ENCODE measurements at places on chromosomes 12 and 14. TPM values are rescaled to one million over a fixed set of nuclear protein-coding genes. Genes with fewer than 3 reads are reported as not detected.

The ETFBKMT gene
- total RNA-seq, result 2.8 TPM

The PTGDR gene
- 2.9 TPM for total RNA-seq

GRCh38 chr12:6872073-6873048 lies 742 bp downstream of the SPSB2 start:
- H3K4me3 ChIP-seq, result peak overlapping the region; percentile 80
- no peaks in the 10 kb centered on the region for H3K27me3 ChIP-seq
- H3K27ac ChIP-seq, result no peak overlapping the region
- DNase-seq, result peak; percentile 91
- H3K36me3 ChIP-seq, result peaks cover 2% of the 10 kb centered on the region

DNA sequence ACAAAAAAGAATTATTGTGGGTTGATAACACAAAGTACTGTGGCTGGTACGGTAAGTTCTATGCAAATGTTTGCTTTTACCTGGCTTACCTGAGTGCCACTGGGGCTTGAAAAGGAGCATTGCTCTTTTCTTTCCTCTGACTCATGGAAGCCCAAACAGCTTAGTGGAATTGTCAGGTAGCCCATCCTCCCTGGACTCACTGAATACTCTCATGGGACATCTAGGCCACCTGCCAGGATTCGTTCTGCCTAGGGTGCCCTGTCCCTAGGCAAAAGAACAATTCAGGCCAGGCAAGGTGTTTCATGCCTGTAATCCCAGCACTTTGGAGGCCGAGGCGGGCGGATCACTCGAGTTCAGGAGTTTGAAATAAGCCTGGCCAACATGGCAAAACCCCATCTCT lies 22.5 kb upstream of the YAF2 start:
- no peaks in the 10 kb centered on the region for H3K36me3 ChIP-seq
- no peak overlapping the region for H3K27ac ChIP-seq
- H3K27me3 ChIP-seq, result no peaks in the 10 kb centered on the region
- H3K4me3 ChIP-seq, result no peak overlapping the region
- DNase-seq, result no peak
- no peaks in the 10 kb centered on the region for H3K4me1 ChIP-seq

GRCh38 chr12:77236066-77236465 lies 170.7 kb upstream of the E2F7 start:
- no peak overlapping the region for H3K4me3 ChIP-seq
- peaks cover 3% of the 10 kb centered on the region for H3K4me1 ChIP-seq
- H3K36me3 ChIP-seq, result no peaks in the 10 kb centered on the region
- H3K27me3 ChIP-seq, result no peaks in the 10 kb centered on the region
- H3K27ac ChIP-seq, result no peak overlapping the region

The NID2 gene
- total RNA-seq, result 22.1 TPM

The MIS18BP1 gene
- total RNA-seq, result 15.5 TPM

- no peaks in the 10 kb centered on the region for H3K27me3 ChIP-seq
- no peaks in the 10 kb centered on the region for H3K4me1 ChIP-seq
- no peak for DNase-seq
- no peak overlapping the region for H3K4me3 ChIP-seq
These were observed 11.1 kb downstream of the OLR1 start for GRCh38 chr12:10160617-10161385.

DNA sequence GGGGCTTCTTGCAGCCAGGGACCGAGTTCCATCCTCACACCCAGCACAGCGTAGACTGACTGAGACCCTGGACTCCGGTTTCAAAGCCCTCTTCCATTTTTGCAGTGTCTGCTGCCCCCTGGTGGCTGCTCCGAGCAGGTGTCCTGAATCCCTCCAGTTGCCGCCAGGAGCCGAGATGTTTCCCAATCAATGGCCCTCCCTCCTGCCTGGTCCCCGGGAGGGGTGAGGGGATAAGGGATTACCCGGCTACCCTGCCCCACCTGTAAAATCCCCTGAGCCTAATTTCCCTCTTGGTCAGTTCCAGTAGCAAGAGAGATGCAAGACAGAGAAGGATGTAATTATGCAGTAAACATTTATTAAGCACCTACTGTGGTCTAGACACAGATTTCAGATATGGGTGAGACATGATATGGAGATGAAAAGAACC lies 55.0 kb downstream of the PHETA1 start:
- H3K4me3 ChIP-seq, result no peak overlapping the region
- H3K27ac ChIP-seq, result no peak overlapping the region
- DNase-seq, result peak; percentile 91
- H3K4me1 ChIP-seq, result no peaks in the 10 kb centered on the region

- no peak for DNase-seq
- H3K4me1 ChIP-seq, result no peaks in the 10 kb centered on the region
- no peak overlapping the region for H3K4me3 ChIP-seq
- no peak overlapping the region for H3K27ac ChIP-seq
- H3K36me3 ChIP-seq, result no peaks in the 10 kb centered on the region
These were observed 15.1 kb upstream of the CLEC1A start for GRCh38 chr12:10113920-10114319.

GRCh38 chr14:96206461-96206860 lies 1.8 kb downstream of the BDKRB2 start:
- no peaks in the 10 kb centered on the region for H3K27me3 ChIP-seq
- no peak overlapping the region for H3K4me3 ChIP-seq
- H3K4me1 ChIP-seq, result no peaks in the 10 kb centered on the region
- no peak for DNase-seq
- no peak overlapping the region for H3K27ac ChIP-seq
- no peaks in the 10 kb centered on the region for H3K36me3 ChIP-seq

DNA sequence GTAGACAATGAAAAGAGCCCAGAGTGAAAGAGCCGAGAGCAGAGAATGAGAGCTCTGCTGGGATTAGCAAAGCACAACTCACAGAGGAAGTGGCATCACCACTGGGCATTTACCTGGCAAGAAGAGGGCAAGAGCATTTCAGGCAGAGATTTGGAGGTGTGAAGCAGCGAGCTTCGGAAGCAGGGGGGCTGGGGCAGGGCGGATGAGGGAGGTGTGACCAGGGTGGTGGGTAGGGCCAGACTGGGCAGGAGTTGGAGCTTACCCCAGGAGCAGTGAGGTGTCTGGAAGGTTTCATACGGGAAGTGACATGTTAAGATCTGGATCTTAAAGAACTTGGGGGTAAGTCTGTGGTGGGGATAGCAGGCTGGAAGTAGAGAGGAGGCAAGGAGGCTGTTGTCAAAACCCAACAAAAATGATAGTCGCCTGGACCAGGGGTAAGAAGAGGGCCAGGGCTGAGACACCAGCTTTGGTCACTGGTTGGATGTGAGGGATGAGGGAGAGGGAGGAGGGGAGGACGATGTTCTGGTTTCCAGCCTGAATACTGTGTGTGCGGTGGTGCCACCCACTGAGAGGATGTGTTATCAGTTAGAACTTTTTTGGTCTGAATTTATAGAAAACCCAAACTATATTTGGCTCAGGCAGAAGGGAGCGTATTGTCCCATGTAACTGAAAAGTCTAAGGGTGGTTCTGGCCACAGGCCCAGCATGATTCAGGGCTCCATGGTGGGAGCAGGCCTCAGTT lies 5.2 kb downstream of the SMIM41 start:
- H3K4me1 ChIP-seq, result no peaks in the 10 kb centered on the region
- no peak overlapping the region for H3K27ac ChIP-seq
- no peaks in the 10 kb centered on the region for H3K36me3 ChIP-seq
- DNase-seq, result no peak
- H3K4me3 ChIP-seq, result no peak overlapping the region

- H3K27me3 ChIP-seq, result no peaks in the 10 kb centered on the region
- no peak overlapping the region for H3K27ac ChIP-seq
- H3K4me3 ChIP-seq, result no peak overlapping the region
- no peaks in the 10 kb centered on the region for H3K4me1 ChIP-seq
These were observed 26.8 kb downstream of the DUSP6 start for GRCh38 chr12:89325495-89325894.

DNA sequence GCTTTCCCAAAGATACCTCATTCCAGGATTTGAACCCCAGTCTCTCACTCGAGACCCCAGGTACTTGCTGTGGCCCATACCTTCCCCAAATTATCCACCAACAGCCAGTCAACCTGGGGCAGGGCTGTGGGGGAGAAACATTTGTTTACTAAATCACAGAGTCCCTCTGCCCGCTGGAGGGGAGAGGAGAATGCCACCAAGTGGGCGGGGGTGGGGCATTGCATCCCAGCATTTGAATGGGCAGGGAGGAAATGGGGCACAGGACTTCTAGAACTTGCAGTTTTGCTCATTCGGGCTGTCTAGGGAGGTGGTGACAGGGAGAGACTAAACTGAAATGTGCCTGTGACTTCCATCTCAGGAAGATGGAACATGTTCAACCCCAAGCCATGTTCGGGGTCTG lies 10.9 kb upstream of the SERPINA9 start:
- no peak overlapping the region for H3K27ac ChIP-seq
- DNase-seq, result no peak
- no peaks in the 10 kb centered on the region for H3K27me3 ChIP-seq
- no peak overlapping the region for H3K4me3 ChIP-seq

- no peak for DNase-seq
- H3K27ac ChIP-seq, result no peak overlapping the region
- H3K4me3 ChIP-seq, result no peak overlapping the region
- H3K4me1 ChIP-seq, result no peaks in the 10 kb centered on the region
- no peaks in the 10 kb centered on the region for H3K27me3 ChIP-seq
These were observed 157.1 kb upstream of the ARHGAP5 start for GRCh38 chr14:31920001-31920400.

- no peak overlapping the region for H3K27ac ChIP-seq
- H3K4me3 ChIP-seq, result no peak overlapping the region
- H3K36me3 ChIP-seq, result no peaks in the 10 kb centered on the region
- H3K4me1 ChIP-seq, result no peaks in the 10 kb centered on the region
These were observed 234.8 kb upstream of the FOXN3 start for GRCh38 chr14:89651805-89652204.

GRCh38 chr12:57216014-57216911 lies at the start of gene NXPH4:
NXPH4 (plus strand) TSS chr12:57216794; CDS start chr12:57216970, 176 bp downstream.
- H3K27ac ChIP-seq, result no peak within 1 kb of the TSS
- H3K4me1 ChIP-seq, result no peaks in the 10 kb centered on the region
- DNase-seq, result peak; percentile 66
- H3K36me3 ChIP-seq, result no peaks in the 10 kb centered on the region
- H3K4me3 ChIP-seq, result peak within 1 kb of the TSS; percentile 14

DNA sequence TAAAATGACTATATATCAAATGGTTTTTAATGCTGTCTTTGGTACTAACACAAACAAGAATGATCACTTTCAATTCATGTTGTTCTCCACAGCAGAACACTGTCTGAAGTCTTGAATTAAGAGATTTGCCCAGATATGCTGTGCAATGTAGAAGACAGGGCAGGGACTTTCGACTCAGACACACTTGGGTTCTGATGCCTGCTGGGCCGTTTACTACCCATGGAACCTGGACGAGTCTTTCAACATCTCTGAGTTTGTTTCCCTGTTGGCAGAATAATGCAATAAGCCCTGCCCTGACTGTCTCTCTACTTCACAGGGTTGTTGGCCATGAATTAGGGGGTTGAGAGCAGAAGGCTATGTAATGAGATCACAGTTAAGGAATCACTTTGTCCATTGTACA lies 162.6 kb upstream of the TMPO start:
- H3K4me3 ChIP-seq, result no peak overlapping the region
- DNase-seq, result no peak
- H3K27ac ChIP-seq, result no peak overlapping the region
- no peaks in the 10 kb centered on the region for H3K36me3 ChIP-seq
- H3K4me1 ChIP-seq, result no peaks in the 10 kb centered on the region

DNA sequence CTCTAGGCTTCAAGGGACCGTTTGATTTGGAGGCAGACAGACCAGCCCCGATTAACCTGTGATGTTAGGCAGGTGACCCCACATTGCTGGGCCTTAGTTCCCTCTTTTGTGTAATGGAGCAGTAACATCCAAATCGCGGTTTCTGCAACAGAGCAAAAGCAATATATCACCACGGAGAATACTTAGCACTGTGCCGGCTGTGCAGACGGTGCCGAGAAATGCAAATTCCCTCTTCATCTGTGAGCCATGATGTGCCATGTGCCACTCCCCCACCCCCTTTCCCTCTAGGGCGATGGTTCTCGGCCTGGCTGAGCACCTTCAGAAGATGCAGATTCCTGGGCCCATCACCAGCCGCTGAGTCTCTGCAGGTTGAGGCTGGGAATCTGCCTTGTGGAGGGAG lies 10.9 kb downstream of the BCL7A start:
- no peaks in the 10 kb centered on the region for H3K27me3 ChIP-seq
- no peaks in the 10 kb centered on the region for H3K36me3 ChIP-seq
- no peak for DNase-seq
- H3K4me1 ChIP-seq, result no peaks in the 10 kb centered on the region
- H3K27ac ChIP-seq, result no peak overlapping the region

The HELB gene
- 9.9 TPM for total RNA-seq

- H3K4me3 ChIP-seq, result no peak overlapping the region
- no peak for DNase-seq
- no peak overlapping the region for H3K27ac ChIP-seq
- H3K27me3 ChIP-seq, result no peaks in the 10 kb centered on the region
These were observed 244.4 kb upstream of the FOXN3 start for GRCh38 chr14:89661392-89661791.

GRCh38 chr14:24408764-24409163 lies 10.0 kb downstream of the NYNRIN start:
- no peak overlapping the region for H3K4me3 ChIP-seq
- H3K36me3 ChIP-seq, result peaks cover 2% of the 10 kb centered on the region
- H3K27me3 ChIP-seq, result no peaks in the 10 kb centered on the region
- DNase-seq, result no peak
- no peaks in the 10 kb centered on the region for H3K4me1 ChIP-seq

- no peak overlapping the region for H3K27ac ChIP-seq
- no peaks in the 10 kb centered on the region for H3K4me1 ChIP-seq
These were observed 202.8 kb downstream of the NUAK1 start for GRCh38 chr12:105935981-105936380.

DNA sequence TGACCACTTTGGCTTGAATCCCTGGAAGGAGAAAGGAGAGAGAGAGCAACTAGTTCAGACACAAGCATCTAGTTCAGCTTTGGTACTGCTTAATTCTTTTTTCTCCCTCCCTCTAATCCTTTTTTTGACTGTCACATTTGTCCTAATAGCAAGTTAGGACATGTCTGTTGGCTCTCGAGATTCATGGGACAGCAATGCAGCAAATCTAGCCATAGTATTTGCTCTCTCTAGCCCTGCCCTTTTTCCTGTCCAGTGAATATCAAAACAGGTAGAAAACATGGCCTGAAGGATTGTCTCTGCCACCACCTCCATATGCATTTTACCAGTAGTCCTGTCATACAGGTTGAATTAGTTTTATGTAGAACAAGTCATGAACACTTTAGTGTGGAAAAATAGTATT lies 116.4 kb downstream of the PTPRB start:
- H3K4me1 ChIP-seq, result no peaks in the 10 kb centered on the region
- DNase-seq, result no peak
- H3K27ac ChIP-seq, result no peak overlapping the region
- H3K36me3 ChIP-seq, result no peaks in the 10 kb centered on the region
- no peaks in the 10 kb centered on the region for H3K27me3 ChIP-seq
- no peak overlapping the region for H3K4me3 ChIP-seq

GRCh38 chr14:100567877-100568163 lies 19.4 kb downstream of the BEGAIN start:
- no peaks in the 10 kb centered on the region for H3K27me3 ChIP-seq
- no peak for DNase-seq
- H3K4me1 ChIP-seq, result no peaks in the 10 kb centered on the region
- no peaks in the 10 kb centered on the region for H3K36me3 ChIP-seq
- no peak overlapping the region for H3K27ac ChIP-seq
- H3K4me3 ChIP-seq, result no peak overlapping the region

GRCh38 chr14:79699206-79699605 lies 512.1 kb downstream of the DIO2 start:
- H3K27me3 ChIP-seq, result no peaks in the 10 kb centered on the region
- no peaks in the 10 kb centered on the region for H3K36me3 ChIP-seq
- no peak overlapping the region for H3K4me3 ChIP-seq
- no peaks in the 10 kb centered on the region for H3K4me1 ChIP-seq
- no peak for DNase-seq
- no peak overlapping the region for H3K27ac ChIP-seq

- peak; percentile 73 for DNase-seq
- H3K4me3 ChIP-seq, result no peak overlapping the region
- no peaks in the 10 kb centered on the region for H3K27me3 ChIP-seq
- peaks cover 4% of the 10 kb centered on the region for H3K4me1 ChIP-seq
- H3K27ac ChIP-seq, result peak overlapping the region; percentile 25
- H3K36me3 ChIP-seq, result no peaks in the 10 kb centered on the region
These were observed 415.4 kb downstream of the ZFP36L1 start for GRCh38 chr14:68377459-68377858.
